ENCODE measurements at places on chromosomes 2 and 18.

DNA sequence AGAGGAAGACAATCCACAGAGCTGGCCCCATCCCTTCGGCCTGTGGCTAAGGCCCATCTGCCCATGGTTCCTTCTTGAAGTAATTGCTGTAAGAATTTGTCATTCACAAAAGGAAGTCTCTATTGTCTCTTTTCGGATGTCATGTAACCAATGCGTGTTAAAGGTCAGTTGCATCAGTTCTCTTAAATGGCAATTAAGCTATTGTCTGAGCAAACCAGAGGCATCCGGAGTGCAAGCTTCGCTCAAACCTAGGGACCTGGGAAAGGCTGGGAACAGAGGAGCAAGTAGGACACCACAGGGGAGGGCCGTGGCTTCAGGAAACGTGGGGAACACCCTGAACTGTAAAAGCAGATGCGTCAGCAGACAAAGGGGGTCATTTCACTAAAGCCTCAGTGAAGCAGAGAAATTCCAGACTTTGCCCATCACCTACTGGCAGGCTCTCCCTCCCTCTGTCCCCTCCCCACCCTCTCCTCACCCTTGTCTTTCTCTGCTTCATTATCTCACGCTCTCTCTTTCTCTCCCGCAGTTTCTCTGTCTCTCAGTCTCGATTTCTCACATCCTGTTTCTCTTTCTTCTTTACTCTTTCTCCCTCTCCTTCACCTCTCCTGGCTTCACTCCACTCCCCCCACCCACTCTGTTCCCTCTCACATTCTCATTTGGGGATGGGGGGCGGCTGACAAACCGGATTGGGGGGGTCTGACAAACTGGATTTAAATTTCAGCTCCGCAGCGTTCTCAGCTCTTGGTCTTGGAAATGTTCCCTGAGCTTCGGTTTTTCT is 204.6 kb upstream of the TNP1 start:
- no peak for DNase-seq

GRCh38 chr2:227942021-227942420 is 70.6 kb downstream of the DAW1 start:
- no peak for DNase-seq

DNA sequence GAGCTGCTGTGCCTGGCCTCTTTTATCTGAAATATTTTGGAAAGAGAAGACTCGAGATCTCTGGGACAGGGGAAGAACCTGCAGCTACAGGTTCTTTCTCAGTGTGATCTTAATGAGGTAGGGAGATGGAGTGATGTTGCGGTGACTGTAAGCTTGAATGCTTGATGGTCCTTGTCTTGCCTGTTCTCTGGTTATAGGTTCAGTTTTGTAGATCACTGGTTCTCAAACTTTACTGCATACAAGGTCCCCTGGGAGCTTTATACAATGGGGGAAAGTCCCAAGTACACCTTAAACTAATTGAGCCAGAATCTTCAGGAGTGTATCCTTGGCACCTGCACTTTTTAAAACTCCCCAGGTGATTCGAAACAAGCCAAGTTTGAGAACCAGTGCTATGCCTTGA is 136.7 kb upstream of the CXCR4 start:
- DNase-seq, result no peak

- DNase-seq, result no peak
Measured at GRCh38 chr2:24818721-24819167, 25.5 kb downstream of the CENPO start.

DNA sequence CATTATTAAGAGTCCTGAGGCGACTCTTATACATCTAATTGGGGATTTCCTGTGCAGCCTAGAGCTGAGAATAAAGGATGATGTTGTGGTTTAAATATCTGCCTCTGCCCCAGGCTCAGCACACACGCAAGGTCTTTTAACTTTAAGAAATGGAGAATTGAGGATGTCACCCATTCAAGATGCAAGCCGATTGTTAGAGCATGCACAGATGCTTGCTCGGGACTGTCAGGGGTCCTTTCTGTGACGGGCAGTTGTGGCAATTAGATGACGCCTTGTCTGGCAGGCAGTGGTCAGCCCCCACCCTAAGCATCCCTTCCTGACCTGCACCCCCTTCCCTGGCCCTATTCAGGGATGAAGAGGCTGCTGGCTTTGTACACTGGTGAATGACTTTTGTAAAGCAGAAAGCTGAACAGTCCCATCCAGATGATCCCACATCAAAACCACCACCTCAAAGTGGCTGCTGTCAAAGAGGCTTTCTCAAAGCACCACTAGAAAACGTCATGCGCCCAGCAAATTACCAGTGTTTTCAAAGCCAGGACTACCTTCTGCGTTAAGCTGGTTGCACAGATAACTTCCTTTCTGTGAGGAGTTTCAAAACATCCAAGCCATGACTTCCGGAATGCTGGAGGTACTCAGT is 23.7 kb downstream of the FAM178B start:
- DNase-seq, result no peak

GRCh38 chr2:113112441-113112840 is 15.0 kb upstream of the IL1RN start:
- DNase-seq, result no peak

GRCh38 chr2:167484875-167485274 is 596.6 kb downstream of the XIRP2 start:
- no peak for DNase-seq

- no peak for DNase-seq
Measured at GRCh38 chr2:201261906-201262305, 1.6 kb downstream of the CASP8 start.

- no peak for DNase-seq
Measured at GRCh38 chr2:113132414-113133021, 5.1 kb downstream of the IL1RN start.

GRCh38 chr2:203878063-203878462 is 10.5 kb downstream of the CTLA4 start:
- no peak for DNase-seq

- no peak for DNase-seq
Measured at GRCh38 chr2:68739595-68740399, 5.2 kb downstream of the ARHGAP25 start.

- DNase-seq, result no peak
Measured at GRCh38 chr2:160909781-160910242, 250.4 kb upstream of the TANK start.

DNA sequence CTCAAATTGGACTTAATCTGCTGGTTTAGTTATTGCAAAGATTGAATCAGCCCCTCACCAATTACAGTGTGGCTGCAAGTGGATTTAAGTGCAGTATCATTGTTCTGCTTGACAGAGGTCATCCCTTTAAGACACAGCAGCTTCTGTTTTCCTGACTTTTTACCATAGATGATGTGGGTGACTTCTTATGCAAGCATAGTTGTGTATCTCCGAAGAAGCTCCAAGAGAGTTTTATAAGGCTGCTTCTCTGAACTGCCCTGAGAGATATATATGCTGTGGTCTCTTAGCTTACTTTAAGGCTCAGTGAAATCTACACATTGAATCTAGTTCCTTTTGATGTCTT is 3.5 kb downstream of the TRIB2 start:
- no peak for DNase-seq

GRCh38 chr2:150020221-150020620 is 432.6 kb upstream of the MMADHC start:
- no peak for DNase-seq

DNA sequence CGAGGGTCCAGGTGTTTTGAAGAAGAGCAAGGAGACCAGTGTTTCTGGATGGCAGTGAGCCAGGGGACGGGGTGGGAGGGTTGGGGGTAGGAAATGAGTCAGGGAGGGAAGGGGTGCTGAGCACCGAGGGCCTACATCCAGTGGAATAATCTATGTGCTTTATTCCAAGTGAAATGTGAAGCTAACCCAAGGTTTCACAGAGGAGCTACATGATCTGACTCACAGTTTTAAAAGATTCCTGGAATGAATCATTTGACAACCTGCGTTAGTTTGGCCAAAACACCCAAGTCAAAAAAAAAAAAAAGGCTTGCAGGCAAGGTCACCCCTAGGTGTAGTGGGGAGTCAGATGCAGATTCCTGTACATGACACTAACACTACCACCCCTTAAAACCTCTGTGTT is 419.7 kb upstream of the MEX3C start:
- DNase-seq, result no peak

DNA sequence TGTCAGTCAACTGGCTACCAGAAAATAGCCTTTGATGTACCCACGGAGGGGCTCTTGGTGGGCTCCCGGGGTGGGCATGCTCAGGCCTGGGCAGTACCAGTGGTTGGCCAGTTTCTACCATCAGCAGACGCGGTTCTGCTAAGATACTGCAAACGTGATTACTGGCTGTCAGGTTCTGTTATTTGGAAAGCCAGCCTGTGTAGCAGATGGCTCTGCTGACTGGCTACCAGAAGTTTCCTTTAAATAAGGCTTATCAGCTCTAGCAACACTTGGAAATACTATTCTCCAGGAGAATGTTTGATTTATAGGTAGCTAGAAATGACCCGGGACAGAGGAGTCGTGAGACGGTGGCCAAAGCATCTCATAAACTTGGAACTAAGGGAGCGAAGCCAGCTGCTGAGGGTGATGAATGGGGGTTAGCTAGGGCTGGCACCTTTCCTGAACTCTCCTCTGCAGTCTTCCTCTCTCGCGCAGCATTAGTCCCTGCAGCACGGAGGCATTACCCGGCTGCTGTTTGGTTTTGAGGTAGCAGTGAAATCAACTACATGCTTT is 171.9 kb downstream of the AGAP1 start:
- no peak for DNase-seq

GRCh38 chr2:100778637-100779450 is 41.1 kb upstream of the NPAS2 start:
- no peak for DNase-seq

- DNase-seq, result no peak
Measured at GRCh38 chr2:239402666-239403065, 1.8 kb upstream of the HDAC4 start.

DNA sequence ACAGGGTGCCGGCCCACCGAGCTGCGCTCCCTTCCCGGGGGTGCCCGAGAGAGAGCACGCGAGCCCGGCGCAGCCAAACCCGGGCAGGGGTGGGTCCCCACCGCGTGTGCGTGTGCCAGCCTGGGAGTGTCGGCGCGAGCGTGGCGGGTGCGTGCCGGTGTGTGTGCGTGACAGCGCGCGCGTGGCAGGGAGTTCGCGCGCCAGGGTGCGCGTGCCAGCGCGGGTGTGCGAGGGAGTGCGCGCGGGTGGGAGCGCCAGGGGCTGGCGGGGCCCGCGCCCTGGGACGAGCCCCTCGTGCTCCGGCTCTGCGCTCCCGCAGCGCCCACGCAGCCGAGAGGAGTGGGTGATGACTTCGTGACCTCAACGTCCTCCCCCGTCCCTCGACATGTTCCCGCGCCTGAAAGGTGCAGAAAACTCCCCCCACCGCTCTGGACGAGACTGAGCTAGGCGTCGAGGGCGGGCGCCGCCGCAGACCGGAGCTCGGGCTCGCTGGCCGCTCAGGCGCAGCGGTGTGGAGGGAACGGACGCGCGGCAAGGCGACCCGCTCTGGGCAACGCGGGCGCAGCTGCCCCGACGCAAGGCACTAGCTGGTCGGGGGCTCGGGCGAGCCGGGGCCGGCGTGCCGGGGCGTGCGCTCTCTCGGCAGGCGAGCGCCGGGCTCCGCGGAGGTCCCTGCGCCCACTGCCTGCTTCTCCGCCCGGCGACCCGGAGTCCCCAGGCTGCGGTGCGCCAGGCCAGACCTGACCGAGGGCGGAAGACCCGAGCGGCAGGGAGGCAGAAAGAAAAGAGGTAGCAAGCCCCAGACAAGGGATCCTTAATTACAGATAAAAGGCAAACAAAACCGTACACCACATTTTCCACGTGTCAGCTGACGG is 582.8 kb downstream of the ZEB2 start:
- DNase-seq, result no peak

GRCh38 chr2:239362507-239362906 is 38.3 kb downstream of the HDAC4 start:
- DNase-seq, result no peak

DNA sequence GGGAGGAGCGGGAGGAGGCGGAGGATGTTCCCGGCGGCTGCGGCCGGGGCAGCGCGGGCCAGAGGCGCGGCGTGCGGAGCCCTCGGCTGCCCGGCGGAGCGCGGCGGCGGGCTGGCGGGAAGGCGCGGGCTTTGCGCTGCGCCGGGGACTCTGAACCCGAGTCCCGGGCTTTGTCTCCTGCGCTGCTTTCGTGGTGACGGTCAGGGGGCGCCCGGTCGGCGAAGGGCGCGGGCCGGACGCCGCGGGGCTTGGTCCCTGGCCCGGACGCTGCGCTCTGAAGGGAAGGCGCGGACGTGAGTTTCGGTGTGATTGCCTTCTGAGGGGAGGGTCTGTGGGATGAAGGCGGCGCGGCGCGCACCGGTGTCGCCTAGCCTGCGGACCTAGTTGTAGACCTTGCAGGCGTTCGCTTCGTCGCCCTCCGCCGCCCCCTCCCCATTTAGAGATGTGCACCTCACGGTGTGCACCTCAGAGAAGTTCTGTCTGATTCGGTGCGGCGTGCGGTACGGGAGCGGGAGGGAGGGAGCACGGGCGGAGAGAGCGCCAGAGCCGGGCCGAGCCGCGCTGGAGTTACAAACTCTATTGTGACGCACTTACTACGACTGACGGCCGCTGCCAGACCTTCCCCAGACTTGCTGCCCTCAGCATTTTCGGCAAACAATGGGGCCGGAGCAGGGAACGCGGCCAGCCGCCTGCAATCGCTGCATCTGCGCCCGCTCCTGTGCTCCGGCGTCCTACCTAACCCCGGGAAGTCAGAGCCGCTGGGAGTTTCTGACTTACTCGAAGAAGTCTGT is 2.1 kb downstream of the BCL2L11 start:
- DNase-seq, result peak; percentile 37

DNA sequence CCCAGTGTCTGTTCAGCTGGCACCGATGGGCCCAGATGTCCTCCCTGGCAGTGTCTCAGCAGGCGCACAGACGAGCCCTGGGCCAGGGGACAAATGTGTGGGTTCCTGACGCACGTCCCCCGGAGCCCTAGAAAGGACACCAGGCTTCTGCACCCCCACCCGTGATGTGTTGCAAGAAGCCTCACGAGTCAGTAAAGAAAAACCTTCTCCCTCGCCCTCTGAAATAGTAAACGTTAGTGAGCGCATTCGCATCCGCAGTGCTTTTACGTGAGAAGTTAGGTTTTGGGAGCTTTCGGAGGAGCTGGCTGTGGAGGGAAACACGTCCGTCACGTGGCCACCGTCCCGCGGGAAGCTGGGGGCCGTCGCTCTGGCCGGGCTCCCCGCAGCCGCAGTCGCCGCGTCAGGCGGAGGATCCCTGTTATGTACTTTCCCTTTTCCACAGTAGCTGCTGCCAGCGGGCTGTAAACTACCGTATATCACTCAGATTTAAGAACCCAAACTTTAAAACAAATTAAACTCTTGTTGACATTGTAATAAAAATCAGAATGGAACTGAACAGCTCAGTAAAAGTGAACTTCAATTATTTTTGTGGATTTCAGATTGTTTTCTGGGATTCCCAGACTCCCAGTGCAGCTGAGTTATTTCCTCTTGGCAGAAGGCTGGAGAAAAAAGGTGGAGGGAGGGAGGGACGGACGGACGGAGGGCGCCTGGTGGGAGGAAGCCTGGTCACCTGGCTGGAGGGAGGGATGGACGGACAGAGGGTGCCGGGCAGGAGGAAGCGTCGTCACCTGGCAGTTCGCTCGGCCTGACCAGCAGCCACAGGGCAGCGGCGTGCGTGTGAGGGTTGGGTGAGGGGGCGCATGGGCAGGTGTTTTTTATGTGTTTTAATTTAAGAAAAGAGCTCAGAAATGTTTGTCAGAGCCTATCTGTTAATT is 112.1 kb downstream of the NFATC1 start:
- DNase-seq, result no peak

GRCh38 chr2:62817348-62817747 is 111.8 kb downstream of the EHBP1 start:
- no peak for DNase-seq

All from right renal pelvis (tissue), 4 donors.